Naive thymus-derived CD8-positive, alpha-beta T cell (primary cell): ENCODE measurements at places on chromosomes 13 and 19. TPM values are rescaled to one million over a fixed set of nuclear protein-coding genes. Genes with fewer than 3 reads are reported as not detected.

DNAAF3 gene
- not detected for total RNA-seq

DNA sequence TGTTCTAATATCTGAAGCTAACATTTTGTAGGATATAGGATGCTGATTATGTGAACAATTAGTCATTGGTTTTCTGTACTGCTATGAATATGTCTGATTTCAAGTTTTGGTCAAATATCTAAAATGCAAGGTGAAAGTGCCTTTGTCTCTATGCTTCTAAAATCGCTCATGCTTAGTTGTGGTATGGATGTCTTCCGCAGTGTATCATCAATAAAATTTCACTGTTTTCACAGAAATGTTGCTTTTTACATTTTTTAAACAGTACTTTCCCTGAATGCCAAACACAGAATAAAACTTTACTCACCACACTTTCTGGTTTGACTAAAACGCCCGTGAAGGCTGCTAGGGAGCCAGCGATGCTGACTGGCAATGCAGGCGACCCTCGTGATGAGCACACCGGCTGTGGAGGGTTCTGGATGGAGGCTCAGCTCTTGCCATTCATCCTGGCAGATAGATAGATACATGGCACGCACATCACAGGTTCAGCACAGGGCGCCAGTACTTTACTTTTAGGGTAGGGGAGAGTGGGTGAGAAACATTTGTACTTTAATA lies 40.1 kb downstream of the SLC7A9 start:
- DNase-seq = no peak

ZNF208 gene
- total RNA-seq = 3.2 TPM

DNA sequence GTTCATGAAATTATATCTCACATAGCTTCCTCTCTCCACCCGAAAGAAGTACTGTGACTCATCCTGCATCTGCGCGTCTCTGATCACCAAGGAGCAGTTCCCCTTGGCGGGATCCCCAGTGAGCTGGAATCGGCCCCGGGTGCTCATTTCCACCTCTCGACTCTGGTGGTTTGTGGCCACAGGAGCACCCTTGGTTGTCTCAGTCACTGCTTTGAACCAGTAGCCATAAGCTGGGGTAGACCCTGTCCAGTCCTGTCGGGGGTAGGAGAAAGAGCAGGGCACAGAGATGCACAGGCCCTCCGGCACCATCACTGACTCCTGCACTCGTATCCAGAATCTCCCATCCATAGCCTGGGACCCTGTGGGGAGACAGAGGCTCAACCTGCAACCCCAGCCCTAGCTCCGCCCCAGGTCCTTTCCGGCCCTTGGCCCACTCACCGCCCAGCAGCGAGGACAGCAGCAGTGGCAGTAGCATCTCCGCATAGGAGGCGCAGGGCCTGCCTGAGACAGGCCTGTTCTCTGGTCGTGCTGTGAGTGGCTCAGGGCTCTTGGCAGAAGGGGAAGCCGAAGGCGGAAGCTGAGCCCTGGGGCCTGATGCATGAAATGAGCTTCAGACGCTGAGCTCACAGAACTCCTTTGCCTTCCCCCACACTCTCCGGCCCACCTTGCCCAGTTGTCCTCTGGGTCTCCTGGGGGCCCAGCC lies at the start of gene SIGLEC10:
Gene SIGLEC10, minus strand, starts transcription at position 536 of the 703 bp plus-strand sequence. Its CDS starts 61 bp downstream, at position 475.
- DNase-seq = peak; percentile 37

GRCh38 chr13:29589234-29589633 lies 6.3 kb downstream of the SLC7A1 start:
- no peak for DNase-seq

SULT2A1 gene
- not detected for total RNA-seq

DNA sequence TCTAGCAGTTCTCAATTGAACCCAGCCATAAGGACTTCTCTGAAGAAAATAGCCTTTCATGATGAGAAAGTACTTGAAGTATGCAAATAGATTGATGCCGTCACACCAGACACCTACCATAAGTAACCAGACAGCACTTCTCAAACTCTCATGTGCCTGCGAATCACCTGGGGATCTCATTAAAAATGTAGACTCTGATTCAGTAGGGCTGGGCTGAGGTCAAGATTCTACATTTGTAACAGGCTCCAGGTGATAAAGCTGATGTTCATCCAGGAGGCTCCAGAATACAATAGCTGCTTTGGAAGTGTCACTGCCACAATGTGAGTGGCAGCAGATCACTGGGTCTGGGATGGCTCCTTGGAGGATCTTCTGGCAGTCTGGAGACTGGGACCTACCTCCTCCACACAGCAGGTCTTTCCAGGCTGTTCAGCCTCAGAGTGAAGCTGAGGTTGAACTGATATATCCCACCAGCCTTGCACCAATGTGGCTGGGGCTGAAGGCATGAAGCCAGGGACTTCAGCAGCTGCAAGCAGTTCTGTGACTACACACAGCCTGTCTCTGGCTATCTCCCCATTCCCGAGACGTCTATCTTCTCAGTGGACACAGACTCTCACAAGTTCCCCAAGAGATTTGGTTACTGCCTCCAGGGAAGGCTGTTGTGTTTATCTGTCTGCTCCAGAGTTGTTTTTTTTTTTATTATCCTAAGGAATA lies 9.1 kb downstream of the MBNL2 start:
- no peak for DNase-seq

DNA sequence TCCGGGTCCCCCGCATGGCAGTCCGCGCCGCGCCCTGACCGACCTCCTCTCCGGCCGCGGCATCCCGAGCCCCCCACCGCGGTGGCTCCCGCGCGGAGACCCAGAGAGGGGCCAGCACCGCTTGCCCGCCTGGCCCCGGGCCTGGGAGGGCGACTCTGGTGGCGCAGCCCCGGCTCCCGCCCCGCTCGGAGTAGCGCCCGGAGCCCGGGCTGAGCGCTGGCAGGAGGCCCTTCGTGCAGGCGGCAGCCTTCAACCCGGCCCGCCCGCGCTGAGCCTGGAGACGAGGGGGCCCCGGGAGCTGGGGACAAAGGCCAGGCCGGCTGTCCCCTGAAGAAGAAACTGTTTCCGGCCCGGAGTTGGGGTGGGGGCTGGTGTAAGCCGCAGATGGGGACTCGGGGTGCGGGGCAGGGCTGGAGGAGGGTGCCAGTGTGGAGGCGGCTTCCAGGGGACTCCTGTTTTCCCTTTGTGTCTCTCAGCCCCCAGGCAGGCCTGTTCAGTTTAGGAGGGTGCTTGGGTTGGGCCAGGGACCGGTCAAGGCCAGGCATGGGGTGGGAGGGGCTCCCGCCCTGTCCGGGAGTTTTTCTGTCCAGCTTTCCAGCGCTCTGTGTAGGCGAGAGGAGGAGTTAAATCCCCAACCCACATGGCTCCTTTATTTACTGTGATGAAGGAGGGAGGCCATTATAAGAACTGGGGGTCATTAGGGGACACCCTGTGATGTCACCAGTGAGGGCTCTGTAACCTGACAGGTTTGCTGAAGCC lies 935 bp downstream of the LRP3 start:
- DNase-seq = no peak

- DNase-seq = no peak
These were observed 6.1 kb downstream of the KLK7 start for GRCh38 chr19:50977626-50978025.

- no peak for DNase-seq
These were observed 84.6 kb upstream of the FREM2 start for GRCh38 chr13:38602266-38602665.

MAP4K1 gene
- 228 TPM for total RNA-seq

GRCh38 chr13:102555914-102556553 lies 40.8 kb upstream of the TPP2 start:
- no peak for DNase-seq

- no peak for DNase-seq
These were observed 2.1 kb downstream of the CEBPA start for GRCh38 chr19:33300009-33300893.

GRCh38 chr19:41222240-41222639 lies 3.2 kb downstream of the AXL start:
- DNase-seq = no peak

DNA sequence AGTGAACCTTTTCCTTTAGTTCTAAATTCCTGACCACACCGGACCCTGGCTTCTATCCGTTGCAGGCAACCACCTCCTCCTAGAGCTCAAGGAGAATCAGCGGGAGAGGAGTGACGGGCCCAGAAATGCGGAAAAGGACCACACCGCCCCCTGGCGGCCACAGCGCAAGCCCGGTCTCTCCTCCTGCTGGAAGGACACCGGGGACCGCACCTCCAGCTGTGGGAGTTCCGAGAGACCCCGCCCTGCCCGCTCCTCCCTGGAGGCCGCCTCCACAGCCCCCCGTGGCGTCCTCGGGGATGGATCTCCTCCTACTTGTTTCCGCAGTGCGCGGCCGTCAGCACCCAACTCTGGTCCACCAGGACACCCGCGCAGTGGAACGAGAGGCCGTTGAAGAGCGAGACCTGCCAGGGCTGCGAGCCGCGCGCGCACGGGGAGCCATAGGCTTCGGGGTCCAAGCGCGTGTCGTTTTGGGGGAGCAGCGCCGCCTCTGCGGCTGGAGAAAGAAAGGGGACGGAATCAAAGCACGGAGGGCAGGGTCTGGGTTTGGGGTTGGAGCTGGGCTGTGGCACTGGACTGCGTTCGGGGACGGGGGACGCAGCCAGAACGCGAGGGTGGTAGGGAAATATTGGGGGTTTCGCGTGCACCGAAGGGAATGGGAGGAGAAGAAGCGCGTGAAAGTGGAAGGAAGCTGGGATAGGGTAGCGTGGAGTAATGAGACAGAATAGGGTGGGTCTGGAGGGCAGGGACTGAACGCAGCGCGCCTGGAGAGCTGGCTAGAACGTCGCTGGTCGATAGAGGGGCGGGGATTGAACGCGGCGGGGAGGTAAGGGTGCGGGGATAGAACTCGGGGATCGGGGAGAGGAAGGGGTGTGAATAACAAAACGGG lies 2.5 kb downstream of the KLK10 start:
- DNase-seq = no peak

DNA sequence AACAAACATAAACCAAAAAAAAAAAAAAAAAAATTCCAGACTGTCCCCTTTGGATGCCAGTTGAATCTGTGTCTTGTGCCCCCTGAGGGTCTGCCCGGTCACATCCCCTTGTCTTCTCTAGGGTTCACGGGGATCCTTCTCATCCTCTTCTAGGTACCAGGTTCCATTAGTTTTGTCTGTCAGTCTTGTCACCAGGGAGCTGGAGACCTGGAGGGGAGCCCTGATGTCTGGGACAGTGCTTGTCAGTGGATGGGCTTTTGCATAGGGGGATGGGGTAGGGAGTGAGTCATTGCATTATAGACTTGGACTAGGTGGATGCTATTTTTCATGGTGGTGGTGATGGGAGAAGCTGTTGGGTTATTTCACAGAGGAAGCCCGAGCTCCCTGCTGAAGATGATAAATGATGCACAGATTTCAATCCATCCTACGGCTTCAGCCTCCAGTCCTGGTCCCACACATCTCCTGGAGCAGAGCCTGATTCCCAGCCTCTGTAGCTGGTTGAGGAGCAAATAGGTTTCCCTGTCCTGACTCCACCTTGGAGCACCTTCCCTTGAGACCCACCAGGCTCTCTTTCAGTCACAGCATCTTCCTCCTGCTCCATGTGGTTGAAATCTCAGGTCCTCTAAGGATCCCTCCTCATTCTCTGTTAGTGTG lies 26.0 kb downstream of the WTIP start:
- DNase-seq = no peak

CYP4F3 gene
- total RNA-seq = not detected

DNA sequence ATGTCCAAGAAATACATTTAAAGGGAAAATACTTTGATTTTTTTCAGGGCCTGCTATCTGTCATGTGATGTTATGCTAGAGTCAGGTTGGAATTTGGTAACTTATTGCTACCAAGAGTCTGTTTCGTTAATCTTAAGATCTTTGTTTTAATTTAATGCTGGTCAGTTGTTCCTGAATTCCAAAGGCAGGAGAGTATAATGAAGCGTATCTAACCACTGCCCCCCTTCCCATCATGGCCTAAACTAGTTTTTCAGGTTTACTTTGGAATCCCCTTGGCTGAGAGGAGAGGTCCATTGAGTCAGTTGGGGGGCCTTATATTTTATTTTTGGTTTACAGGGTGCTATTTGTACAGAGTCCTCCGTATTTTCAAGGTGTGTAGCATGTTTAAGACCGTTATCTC lies 116.3 kb upstream of the SLC7A1 start:
- no peak for DNase-seq

DNA sequence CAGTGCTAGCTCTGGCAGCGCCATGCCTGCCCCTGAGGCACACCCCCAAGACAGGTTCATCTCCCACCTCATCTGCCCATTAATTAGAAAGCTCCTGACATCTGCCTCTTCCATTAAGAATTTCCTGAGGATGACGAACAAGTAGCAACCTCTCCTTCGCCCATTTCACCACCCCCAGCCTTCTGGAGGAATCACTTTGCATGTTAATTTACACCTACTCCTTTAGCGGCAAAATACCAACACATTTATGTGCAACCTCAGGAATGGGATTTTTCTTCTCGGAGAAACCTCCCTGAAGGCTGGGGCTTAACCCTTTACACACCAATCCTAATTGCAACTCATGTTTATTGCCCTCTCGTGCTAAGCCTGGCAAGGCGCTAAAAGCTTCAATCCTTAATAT lies 13.8 kb downstream of the SLC7A1 start:
- no peak for DNase-seq

GRCh38 chr19:52778811-52779210 lies 7.8 kb downstream of the ZNF600 start:
- DNase-seq = no peak
